ENCODE measurements at places on chromosomes 2 and 18.

- DNase-seq = no peak
Measured at GRCh38 chr2:164745012-164745797, 96.4 kb downstream of the COBLL1 start.

- DNase-seq = no peak
Measured at GRCh38 chr2:165058476-165059265, 103.3 kb upstream of the SLC38A11 start.

- no peak for DNase-seq
Measured at GRCh38 chr2:134401789-134402188, 147.9 kb downstream of the MGAT5 start.

DNA sequence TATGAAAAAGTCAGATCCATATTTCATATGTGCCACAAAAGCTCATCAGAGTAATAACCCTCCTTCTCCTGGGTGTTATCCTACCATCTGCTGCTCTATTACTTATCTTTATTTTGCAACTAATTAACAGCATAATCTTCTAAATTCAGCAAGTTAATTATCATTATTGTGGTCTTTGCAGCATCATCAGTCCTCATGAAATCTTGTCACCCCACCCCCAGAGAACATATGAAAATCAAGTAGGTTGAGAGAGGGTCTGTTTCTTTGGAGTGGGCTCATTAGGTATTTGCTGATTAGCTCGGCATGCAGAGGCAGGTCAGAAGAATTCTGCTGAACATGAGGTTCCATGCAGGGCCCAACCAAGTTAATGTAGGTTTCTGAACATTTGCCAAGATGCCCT lies 64.8 kb downstream of the ATF2 start:
- DNase-seq = no peak

- no peak for DNase-seq
Measured at GRCh38 chr18:49819823-49820671, 6.7 kb upstream of the ACAA2 start.

DNA sequence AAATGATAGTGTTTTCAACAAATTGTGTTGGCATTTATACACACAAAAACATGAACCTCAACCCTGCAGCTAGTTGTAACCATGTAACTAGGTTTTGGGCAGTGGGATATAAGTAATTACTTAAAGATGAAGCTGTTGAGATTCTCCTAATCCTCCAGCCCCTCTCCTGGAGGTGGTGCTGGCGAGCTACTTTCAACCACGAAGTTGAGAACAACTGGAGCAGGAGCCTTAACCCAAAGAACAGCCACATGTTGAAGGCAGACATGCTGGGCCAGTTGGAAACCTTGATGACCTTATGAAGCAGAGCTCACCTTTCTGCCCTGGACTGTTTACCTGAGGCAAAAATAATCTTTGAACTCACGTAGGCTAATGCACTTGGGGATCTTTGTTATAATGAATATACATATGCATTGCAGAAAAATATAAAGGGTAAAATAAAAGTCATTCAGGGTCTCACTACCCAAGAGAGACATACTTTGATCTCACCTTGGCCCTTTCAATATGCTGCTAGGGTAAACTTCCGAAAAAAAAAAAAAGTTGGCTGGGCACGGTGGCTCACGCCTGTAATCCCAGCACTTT lies 89.6 kb upstream of the NPAS2 start:
- DNase-seq = no peak

DNA sequence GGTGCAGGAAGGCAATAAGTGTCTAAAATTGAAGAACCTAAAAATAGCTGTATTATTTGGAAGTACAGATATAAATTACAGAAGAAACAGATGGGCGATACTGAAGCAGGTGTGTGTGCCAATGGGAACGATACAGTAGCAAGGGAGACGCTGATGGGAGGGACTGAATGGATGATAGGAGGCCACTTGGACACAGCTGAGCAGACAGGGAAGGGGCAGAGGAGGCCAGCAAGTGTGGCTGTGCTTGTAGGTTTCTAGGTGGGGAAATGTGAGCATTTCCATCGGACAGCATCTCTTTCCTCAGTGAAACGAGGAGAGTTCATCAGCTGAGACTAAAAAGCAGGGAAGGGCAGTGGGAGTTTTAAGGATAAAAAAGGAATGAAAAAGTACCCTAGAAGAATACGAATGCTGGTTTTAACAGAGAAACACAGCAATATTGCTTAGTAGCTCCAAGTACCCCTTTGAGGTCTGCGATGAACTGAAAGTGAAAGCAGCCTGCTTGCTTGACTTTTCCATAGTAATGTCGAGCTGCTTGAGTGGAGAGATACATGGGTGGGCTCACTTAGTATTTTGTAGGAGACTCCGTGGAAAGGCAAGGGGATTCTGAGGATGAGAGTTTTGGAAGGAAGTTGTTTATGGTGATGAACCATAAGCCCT lies 91.7 kb upstream of the EPC2 start:
- DNase-seq = no peak

DNA sequence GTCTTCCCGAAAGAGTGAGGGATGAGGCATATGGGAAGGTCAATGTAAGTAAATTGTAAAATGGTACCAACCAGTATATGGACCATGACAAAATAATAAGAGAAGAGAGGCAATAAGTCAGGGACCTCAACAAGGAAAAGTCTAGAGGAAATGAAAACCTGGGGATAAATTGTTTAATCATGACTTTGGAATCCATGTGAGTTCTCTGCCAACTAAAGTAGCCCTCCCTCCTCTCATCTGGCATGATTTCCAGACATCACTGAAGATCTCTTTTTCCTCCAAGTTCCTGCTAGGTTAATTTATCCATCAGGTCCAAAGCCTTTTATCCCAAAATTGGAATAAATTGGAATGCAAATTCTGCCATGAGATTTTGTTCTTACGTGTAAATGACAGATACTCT lies 417.9 kb downstream of the NRXN1 start:
- DNase-seq = no peak

- DNase-seq = no peak
Measured at GRCh38 chr2:45664635-45665261, 13.3 kb downstream of the PRKCE start.

DNA sequence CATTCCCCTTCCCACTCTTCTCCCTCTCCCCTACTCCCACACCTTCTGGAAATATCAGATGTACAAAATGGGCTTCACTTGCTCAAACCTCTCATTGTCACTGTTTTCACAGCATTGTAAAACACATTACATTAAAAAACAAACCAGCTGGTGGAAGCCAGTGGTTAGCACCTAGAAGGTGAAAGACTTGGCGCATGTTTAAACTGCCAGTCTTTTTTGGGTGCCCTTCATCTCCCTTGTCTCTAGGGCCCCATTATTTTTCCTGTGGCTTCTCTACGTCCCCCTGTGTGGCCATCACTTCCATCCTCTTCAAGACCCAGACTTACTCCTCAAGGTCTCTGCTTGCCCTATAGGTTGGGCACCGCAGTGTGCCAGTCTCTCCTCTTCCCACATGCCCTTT lies 34.9 kb downstream of the MGAT5 start:
- DNase-seq = no peak

DNA sequence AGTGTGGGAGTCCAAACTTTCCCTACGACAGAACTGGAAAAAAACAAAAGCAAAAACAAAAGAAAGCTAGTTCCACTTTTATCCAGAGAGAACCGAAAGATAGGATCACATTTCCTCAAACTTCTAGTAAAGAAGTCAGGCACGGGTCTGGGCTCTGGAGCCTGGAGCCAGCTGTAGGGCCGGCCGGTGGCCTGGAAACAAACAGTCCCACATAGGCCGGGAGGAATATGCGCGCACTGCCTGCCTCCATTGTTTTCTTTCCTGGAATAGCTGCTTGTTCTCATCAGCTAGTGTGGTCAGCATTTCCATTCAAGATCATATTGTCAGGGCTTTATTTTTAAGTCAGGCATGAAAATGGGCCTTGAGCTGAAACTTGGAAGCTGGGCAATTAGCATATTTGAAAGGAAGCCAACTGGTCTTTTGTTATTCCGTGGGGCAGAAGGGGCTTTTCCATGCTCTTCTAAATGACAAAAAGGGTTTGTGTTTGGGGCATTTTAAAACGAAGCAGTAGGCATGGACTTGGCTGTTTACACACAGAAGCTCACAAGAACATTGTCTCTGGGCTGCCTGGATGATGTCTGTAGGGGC lies 58.7 kb upstream of the RFX8 start:
- DNase-seq = peak; percentile 92

DNA sequence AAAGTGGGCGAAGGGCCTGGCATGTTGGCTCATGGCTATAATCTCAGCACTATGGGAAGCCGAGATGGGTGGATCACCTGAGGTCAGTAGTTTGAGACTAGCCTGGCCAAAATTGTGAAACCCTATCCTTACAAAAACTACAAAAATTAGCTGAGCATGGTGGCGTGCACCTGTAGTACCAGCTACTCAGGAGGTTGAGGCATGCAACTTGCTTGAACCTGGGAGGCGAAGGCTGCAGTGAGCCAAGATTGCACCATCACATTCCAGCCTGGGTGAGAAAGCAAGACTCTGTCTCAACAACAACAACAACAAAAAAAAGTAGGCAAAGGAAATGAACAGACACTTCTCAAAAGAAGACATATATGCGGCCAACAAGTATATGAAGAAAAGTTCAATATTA lies 196.5 kb downstream of the RAB3GAP1 start:
- DNase-seq = no peak

DNA sequence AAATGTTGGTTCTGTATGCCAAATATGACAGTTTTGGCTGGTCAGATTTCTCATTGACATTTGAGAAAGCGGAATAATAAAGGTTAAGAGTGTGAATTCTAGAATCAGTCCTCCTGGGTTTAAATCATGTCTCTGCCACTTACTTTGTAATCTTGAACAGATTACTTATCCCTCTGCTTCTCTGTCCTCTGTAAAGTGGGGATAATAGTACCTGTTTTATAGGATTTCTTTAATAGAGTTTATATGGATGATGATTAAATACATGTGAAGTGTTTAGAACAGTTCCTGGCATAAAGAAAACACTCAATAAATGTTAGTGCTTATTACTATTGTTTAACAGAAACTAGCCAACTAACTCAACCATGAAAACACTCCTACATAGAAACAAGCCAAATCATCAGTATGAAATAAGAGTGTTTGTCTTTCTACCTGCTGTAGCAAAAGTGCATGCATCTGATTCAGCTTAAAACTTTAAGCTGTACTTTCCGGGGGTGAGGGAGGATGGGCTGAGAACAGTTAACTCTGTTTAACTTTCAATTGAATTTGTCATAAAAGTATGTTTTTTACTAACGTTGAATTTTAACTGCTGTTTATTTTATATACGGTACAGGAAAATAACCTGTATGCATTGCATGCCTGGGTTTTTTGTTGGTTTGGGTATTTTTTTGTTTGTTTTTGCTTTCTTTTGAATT lies 6.8 kb downstream of the HTR2B start:
- no peak for DNase-seq

DNA sequence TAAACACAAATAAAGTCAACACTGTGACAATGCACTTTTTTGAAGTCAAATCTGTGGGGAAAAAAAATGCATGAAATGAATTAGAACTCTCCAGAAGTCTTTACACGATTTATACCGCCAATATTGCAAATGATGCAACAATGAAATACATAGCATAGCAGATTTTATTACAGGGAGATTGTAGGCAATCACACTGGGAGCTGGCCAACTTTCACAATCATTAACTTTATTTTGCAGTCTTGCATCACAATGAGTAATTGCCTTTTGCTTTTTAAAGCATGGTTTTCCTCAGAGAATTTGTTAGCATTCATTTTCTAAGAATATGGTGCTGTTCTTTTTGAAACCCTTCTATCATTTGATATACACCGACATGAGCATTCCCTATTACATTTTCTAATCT lies 366.4 kb upstream of the FSIP2 start:
- no peak for DNase-seq

GRCh38 chr18:36559149-36559857 lies 261.8 kb downstream of the FHOD3 start:
- no peak for DNase-seq

DNA sequence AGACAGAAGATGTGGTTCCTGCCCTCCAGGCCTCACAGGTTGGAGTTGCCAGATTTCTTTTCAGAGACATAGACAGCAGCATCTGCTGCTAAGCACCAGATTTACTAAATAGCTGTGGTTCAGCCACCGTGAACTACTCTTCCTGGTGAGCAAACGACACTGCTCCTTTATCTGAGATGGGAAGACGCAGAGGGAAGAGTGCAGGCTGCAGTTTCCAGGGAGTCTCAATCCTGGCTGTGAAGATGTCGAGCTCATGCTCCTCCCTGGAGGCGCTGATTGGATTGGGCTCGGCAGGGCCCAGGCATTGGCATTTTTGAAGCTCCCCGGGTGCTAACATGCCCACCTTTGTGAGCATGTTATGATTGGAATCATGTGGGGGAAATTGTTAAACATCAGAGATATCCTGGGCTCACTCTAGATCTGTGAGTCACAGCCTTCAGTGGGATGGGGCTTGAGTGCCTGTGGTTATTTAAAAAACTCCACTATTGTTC lies 314.8 kb downstream of the TSN start:
- no peak for DNase-seq

GRCh38 chr2:36486521-36487044 lies 111.4 kb downstream of the FEZ2 start:
- no peak for DNase-seq

DNA sequence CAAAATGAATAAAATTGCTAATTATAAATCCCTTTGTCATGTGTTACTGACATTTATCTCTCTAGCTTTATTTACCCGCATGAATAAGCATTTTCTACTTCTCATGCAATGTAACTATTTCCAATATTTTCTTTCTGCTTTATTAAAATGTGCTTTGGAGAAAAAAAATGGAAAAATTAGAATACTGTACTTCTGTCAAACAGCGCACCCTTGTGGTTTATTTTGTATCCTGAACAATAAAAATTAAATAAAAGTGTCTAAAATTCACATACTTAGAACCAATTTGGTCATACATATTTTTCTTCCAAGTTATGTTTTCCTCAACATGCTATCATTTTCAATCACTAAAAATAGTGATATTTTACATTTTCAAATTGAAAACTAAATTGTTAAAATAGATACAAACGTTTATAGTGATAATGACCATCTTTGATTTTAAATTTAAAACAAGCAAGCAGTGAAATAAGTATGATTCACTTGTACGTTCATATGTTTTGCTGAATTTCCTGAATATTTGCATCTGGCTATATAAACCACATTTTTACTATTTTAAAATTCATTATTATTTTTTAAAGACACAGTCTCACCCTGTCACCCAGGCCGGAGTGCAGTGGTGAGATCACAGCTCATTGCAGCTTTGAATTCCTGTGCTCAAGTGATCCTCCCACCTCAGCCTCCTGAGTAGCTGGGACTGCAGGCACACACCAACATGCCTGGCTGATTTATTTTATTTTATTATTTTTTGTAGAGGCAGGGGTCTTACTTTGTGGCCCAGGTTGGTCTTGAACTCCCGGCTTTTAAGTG lies 95.9 kb upstream of the GRB14 start:
- no peak for DNase-seq

DNA sequence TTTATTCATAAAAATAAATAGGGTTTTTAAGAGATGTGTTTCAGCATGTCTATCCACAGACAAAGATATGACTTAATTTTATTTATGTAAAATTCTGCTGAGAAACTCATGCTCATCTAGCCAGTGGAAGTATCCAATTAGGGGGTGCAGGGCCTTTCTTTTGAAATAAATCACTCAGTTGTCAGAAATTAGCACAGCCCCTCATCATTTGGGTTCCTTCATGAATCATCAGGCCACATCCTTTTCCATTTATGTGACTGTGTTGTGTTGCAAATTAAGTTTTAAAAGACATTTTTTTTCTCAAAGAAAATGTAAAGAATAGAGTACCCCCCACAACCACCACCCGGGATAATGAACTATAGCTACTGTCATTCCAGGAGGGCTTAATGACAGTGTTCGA lies 185.8 kb downstream of the NRP2 start:
- no peak for DNase-seq

- DNase-seq = no peak
Measured at GRCh38 chr2:234444242-234444730, 52.6 kb downstream of the ARL4C start.

- DNase-seq = no peak
Measured at GRCh38 chr18:61823595-61823994, 69.2 kb downstream of the RNF152 start.

Data from amygdala (tissue), 56 donors.